ENCODE measurements at places on chromosomes 5 and 9.

DNA sequence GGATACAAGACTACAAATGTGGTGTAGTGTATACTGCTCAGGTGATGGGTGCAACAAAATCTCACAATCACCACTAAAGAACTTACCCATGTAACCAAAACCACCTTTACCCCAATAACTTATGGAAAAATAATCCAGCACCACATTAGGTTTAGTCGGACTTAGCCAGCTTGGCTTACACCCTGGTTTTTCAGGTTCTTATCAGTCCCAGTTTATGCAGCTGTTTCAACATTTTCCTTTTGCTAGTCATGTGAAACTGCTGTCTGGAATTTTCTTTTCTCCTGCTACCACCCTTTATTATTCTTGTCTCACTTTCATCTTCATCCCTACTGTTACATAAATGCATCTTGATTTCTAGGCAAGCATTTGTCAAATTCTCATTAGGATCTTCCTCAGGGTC lies 51.5 kb downstream of the STK32A start:
- DNase-seq: no peak

DNA sequence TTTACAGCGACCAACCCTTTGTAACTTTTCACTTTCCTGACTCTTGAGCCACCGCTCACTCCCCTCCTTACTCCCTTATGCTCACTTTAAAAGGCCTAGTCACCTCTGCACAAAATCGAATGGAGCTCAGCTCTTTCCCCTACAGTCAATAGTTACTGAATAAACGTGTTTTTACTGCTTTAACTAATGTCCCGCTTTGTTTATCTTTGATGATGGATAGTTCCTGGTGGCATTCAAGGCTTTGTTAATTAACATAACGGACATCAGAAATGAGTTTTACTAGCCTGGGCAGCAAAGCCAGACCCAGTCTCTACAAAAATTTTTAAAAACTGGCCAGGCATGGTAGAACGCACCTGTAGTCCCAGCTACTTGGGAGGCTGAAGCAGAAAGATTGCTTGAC lies 5.0 kb downstream of the SERINC5 start:
- no peak for DNase-seq

- no peak for DNase-seq
Measured at GRCh38 chr9:123860603-123861002, 69.3 kb downstream of the DENND1A start.

GRCh38 chr5:62306323-62306895 lies 403 bp downstream of the KIF2A start:
- no peak for DNase-seq

DNA sequence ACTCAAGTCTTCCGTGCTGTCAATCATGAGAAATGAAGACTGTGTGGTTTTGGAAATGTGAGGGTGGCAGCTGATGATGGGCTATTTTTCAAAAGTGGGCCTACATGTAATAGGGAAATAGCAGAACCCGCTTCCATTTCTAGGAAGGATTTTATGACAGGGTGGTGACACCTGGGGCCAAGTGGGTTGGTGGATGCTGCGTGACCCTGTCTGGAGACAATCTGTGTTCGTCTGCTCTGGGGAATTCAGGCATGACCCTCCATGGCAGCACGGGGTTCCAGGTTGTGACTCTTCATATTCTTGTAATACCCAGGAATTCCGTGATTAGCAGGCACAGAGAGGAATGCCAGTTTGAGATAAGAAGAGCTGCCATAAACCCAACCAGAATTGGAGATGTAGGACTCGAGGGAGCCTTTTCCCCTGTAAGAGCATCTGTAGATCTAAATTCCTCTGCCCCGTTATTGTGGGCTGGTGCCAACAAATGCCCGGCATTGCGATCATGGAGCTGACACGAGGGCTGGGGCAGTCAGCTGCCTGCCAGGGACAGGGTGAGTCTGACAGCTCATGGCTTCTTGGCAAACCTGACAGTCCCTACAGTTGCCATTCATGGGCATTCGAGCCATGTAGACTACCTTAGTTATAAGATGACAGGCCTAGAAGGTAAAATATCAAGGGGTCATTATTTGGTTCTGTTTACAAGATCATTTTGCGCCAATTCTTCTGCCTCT lies 279.7 kb downstream of the GADD45G start:
- DNase-seq: no peak

Measured in fibroblast of the conjunctiva (primary cell).